WTC11 (cell line): ENCODE measurements at places on chromosomes 4 and X. TPM values are rescaled to one million over a fixed set of nuclear protein-coding genes. Genes with fewer than 3 reads are reported as not detected.

- H3K36me3 ChIP-seq = no peaks in the 10 kb centered on the region
- no peak overlapping the region for H3K27ac ChIP-seq
These were observed 115.8 kb downstream of the HS6ST2 start for GRCh38 chrX:132842460-132843238.

- no peaks in the 10 kb centered on the region for H3K4me1 ChIP-seq
- H3K27ac ChIP-seq = no peak overlapping the region
- no peaks in the 10 kb centered on the region for H3K36me3 ChIP-seq
- H3K4me3 ChIP-seq = no peak overlapping the region
These were observed 25.4 kb upstream of the HTRA3 start for GRCh38 chr4:8244001-8244757.

DNA sequence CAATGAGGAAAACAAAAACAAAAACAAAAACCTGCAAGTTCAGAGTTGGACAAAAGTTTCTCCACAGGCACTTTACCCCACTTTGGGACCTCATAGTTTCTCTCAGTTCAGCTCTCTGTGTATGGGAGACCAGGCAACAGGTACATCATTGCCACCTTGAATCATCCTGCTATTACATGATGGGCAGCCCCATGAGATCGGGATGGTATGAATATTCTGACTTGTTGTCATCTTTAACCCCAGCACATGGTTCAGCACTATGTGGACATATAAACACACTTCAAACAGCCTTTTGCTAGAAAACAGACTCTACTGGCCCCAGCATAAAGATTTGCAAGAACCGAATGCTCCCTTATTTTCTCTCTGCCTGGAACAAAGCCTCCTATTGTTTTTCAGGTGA lies 176.9 kb upstream of the SCML1 start:
- H3K4me1 ChIP-seq = peaks cover 34% of the 10 kb centered on the region
- H3K4me3 ChIP-seq = peak overlapping the region; percentile 34; the same call in 1 of the 2 replicates
- H3K27me3 ChIP-seq = no peaks in the 10 kb centered on the region

DNA sequence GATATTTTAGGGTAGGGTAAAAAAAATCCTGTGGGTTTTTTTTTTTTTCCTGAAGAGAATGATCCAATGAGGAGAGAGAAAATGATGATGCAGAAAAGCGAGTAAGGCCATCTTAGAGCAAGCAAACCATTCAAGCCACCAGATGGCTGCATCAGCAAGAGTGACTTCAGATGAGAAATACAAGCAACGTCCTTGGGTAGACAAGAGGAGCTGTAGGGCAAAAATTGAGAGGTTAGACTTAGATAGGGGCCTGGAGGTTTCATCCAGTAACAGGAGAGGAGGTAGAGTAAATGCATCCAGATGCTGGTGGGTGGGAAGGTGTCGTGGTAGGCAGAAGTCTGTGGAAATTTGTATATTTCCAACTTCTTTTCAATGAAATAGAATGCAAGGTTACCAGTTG lies 14.6 kb downstream of the FTHL17 start:
- DNase-seq = no peak
- no peak overlapping the region for H3K27ac ChIP-seq
- no peaks in the 10 kb centered on the region for H3K36me3 ChIP-seq
- no peak overlapping the region for H3K4me3 ChIP-seq

Gene AFP
- total RNA-seq = 1.1 to 1.8 TPM (median 1.8 TPM) in 3 replicates

DNA sequence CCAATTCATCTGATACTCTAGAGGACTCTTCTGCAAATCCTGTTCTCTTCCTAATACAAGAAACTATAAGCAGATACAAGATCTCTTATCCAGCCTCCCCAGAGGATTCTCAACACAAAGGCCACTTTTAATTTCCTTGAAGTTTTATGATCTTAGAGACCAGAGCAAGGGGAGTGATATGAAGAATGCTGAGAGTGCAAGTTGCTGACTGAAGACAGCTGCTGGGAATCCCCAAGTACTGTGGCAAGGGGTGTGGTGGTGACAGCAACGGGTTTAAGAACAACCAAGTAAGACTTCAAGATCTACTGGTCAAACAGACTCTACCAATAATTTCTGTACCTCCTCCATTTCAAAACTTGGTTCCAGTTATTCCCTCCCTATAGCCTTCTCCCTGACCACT lies 7.0 kb downstream of the AMMECR1 start:
- no peak overlapping the region for H3K4me3 ChIP-seq
- no peaks in the 10 kb centered on the region for H3K27me3 ChIP-seq
- peaks cover 71% of the 10 kb centered on the region for H3K4me1 ChIP-seq
- no peak for DNase-seq
- no peak overlapping the region for H3K27ac ChIP-seq
- no peaks in the 10 kb centered on the region for H3K36me3 ChIP-seq
